Spleen (tissue), 13 donors: ENCODE measurements at places on chromosomes 12 and 14. TPM values are rescaled to one million over a fixed set of nuclear protein-coding genes. Genes with fewer than 3 reads are reported as not detected.

- no peak for DNase-seq
These were observed 17.7 kb upstream of the STXBP6 start for GRCh38 chr14:25067600-25067999.

DNA sequence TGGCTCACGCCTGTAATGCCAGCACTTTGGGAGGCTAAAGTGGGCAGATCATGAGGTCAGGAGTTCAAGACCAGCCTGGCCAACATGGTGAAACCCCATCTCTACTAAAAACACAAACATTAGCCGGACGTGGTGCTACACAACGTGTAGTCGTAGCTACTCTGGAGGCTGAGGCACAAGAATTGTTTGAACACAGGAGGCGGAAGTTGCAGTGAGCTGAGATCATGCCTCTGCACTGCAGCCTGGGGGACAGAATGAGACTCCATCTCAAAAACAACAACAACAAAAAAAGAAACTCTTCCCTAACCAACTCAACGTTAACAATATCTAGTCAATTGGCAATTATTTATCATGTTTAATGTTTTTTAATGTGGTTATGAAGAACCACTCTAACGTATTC lies 89.3 kb downstream of the EPS8 start:
- no peak for DNase-seq

DNA sequence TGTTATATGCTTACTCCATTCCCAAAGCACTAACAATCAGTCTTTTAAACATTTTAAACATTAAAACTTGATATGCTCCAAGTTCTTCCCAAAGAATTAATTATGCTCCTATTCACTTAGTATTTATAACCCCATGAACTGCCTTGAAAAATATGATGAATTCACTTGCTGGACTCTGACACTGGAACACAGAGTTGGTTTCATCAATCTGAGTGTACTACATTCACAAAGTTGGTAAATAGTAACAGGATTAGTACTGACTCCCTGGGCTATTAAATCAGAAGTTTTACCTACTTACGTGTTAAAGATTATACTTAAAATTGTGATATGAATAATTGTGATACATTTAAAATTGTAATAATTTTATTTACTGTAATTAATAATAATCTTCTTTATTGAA lies 17.3 kb upstream of the MYF6 start:
- no peak for DNase-seq

- no peak for DNase-seq
These were observed 51.6 kb downstream of the RPS6KA5 start for GRCh38 chr14:91008759-91009409.

- no peak for DNase-seq
These were observed 28.6 kb upstream of the BLTP3B start for GRCh38 chr12:100171248-100171647.

GRCh38 chr12:65596514-65597091 lies 227.7 kb upstream of the HMGA2 start:
- DNase-seq = no peak

GRCh38 chr12:10113075-10113474 lies 14.3 kb upstream of the CLEC1A start:
- no peak for DNase-seq

DNA sequence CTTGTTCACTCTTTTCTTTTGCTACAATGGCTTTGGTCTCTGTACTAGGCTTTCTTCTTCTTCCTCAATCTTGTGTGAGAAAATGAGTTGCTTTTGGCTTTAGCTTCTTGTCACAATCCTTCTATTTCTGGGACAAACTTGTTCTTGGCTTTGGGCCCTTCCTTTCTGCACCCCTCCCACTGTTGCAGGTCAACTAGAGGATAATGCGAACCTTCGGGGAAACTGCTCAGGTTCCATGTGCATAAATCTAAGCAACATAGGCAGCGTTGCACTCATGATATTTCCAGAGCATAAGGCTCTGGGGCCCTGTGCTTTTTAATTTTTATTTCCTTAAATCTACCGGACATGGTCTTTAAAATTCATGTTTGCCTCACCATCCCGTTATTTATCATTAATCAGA lies 89.8 kb upstream of the LRIG3 start:
- DNase-seq = no peak

DNA sequence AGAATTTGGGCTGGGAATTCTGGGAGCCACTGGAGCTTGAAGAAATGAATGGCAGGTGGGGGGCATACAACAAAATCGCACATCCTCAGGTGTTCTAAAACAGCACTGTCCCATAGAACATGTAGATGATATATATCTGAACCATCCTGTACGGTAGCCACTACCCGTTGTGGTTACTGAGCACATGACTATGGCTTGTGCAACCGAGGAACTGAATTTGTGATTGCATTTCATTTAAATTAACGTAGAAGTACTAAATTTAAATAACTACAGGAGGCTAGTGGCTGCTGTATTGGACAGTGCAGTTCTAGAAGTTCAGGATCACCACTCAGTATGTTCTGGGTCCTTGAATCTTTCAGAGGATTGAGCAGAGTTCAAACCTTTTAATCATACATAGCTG lies 172.4 kb downstream of the PHETA1 start:
- DNase-seq = no peak

- no peak for DNase-seq
These were observed 207.0 kb downstream of the CALM1 start for GRCh38 chr14:90603841-90604240.

GRCh38 chr12:43151441-43151981 lies 400.5 kb downstream of the ADAMTS20 start:
- no peak for DNase-seq

DNA sequence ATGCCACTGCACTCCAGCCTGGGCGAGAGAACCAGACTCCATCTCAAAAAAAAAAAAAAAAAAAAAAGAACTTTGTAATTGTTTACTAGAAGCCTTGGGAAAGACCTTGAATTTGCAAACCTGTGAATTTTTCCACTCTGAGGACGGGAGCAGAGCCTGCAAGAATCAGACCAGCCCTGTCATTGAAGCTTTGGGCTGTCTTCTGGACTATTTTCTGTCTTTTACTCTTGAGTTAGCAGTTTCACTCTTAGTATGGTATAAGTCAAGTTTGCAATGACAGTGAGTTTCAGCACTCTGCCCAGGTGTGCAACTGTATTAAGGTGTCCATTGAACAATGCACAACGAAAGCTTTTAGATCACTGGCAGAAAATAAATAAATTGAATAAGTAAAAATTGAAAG lies 81.4 kb upstream of the KRAS start:
- DNase-seq = no peak

- no peak for DNase-seq
These were observed 25.9 kb downstream of the CGRRF1 start for GRCh38 chr14:54535646-54536045.

- DNase-seq = no peak
These were observed 185.8 kb upstream of the FKBP4 start for GRCh38 chr12:2609020-2609419.

- no peak for DNase-seq
These were observed 43.9 kb downstream of the DIO3 start for GRCh38 chr14:101604935-101605780.

GRCh38 chr14:89963288-89963978 lies 7.7 kb downstream of the TDP1 start:
- no peak for DNase-seq

- no peak for DNase-seq
These were observed 483.7 kb downstream of the FLRT2 start for GRCh38 chr14:86013641-86014040.

DNA sequence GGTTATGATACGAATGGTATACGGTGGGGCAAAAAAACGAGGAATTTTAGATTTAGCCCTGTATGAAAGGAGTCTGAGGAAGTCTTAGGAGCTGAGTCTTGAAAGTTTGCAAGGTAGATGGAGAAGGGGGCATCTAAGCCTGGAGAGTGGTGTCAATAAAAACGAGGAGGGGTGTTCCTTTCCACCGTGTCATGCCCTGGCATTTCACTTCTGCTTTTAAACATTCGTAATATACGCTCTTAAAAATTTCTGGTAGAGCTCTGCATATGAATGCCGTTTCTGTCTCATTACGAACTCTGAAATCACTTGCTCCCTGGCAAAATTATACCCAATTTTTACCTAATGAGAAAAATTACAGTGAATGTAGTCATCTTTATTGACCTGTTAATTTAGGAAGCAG lies 170.2 kb downstream of the ERC1 start:
- no peak for DNase-seq

The RDH12 gene
- 0.10 TPM for polyA plus RNA-seq

The ALKBH1 gene
- 9.8 TPM for polyA plus RNA-seq

The PRICKLE1 gene
- polyA plus RNA-seq = 5.4 TPM

The COPZ1 gene
- polyA plus RNA-seq = 80.2 TPM

The MYO1A gene
- 0.20 TPM for polyA plus RNA-seq

The RAD9B gene
- polyA plus RNA-seq = 0.61 TPM

The SNRNP35 gene
- 63.7 TPM for polyA plus RNA-seq

The CATSPERB gene
- 0.20 TPM for polyA plus RNA-seq

The COL2A1 gene
- polyA plus RNA-seq = not detected
